ENCODE measurements at places on chromosomes 4 and X.
A peak's percentile ranks its signal among the peaks of the same experiment; 100 is the strongest.

GRCh38 chr4:3852309-3852708, 86.1 kb downstream of the ADRA2C start:
- DNase-seq = no peak

- DNase-seq = no peak
Measured at GRCh38 chr4:99762728-99763127, 53.9 kb upstream of the DAPP1 start.

DNA sequence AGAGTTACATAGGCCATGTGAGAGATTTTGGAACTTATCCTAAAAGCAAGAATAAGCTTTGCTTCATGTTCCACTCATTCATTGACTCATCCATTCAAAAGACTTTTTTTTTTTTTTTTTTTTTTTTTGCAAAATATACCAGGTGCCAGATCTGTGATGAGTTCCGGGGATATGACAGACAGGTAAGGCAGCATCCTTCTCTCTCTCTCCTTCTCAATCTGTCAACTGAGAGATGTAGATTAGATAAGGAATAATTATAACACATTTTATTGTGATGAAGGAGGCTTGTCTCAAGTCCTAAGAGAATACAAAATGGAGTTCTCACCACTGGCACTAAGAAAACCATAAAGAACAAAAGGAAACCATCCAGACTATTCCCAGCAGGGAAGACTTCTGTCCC, 190.2 kb upstream of the CPEB2 start:
- DNase-seq = no peak

- DNase-seq = no peak
Measured at GRCh38 chr4:4875147-4875546, 15.7 kb downstream of the MSX1 start.

DNA sequence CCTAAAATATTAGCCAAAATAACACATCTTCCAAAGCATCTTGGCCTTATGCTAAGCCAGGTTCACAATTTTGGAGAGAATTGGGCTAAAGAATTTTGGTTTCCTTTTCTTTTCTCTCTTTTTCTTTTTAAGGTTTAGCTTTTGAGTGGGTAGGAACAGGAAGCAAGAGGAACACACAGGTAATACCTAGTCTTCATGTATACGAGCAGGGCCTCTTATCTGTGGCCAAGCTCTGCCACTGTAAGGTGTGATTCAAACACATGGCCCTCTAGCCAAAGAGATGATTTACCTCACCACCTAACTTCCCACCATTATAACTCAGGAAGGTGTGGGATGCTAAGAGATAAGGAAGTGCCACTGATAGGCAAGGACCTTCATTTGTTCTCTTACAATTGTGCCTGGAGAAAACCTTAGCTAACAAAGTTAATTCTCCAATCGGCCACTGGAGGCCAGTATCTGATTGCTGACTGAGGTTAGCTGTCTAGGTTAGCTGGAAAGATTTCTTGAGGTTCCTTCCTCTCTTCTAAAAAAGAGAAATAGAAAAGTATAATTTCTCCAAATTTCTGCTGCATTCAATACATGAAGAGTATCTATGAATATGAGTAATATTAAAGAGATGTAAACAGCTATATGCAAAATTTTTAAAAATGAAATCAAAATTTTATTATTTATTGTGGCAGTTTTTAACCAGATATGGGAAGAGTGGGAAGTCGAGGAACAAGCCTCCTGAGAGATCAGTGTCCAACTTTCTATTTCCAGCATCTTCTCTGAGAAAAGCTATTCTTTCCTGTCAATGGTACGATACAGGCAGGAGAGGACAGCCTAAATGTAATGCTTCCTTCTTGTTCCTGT, 30.1 kb upstream of the BBS7 start:
- DNase-seq = peak; percentile 68

GRCh38 chr4:20086067-20086798, 165.5 kb upstream of the SLIT2 start:
- no peak for DNase-seq

DNA sequence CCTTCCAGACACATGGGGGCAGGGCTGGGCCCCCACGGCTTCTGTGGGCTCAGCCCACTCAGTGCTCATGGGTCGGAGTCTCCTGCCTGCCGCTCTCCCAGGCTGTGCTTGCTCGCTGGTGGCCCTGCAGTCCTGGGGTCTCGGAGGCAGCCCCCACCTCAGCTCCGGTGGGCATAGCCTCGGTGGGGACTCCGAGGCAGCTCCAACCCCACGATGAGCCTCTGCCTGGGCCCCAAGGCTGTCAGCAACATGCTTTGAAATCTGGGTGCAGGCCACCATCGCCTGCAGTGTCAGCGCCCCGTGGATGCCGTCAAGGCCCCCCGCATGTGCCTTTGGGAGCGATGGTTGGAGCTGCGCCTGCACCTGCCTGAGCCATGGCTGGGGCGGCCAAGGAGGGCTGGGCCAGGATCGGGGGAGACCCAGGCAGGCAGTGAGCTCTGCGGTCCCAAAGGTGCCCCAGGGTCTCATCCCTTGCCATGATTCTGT, 30.2 kb upstream of the SPON2 start:
- DNase-seq = no peak
